Activated naive CD4-positive, alpha-beta T cell treated with anti-CD3 and anti-CD28 coated beads, Interleukin-2, amount 50 U/mL, for 16 hours (primary cell): ENCODE measurements at places on chromosomes 12 and 14.

GRCh38 chr12:47067771-47068431 lies 11.5 kb upstream of the PCED1B start:
- DNase-seq: no peak

DNA sequence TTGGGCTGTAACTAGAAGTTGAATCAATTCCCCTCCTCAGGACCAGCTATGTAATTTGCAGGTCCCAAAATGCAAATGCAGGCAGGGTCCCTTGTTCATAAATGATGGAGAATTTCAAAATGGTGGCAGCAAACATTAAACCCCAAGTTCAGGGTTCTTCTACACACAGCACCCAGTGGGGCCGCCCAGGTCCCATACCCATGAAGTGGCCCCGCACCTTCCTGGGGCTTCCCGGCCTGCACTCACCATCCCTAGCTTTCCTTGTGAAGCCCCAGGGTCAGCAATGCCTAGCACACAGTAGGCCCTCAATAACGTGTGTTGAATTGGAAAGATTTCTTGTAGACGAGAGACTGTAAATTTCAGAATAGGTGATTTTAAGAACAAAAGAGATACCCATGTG lies 76.0 kb downstream of the NTF3 start:
- no peak for DNase-seq

DNA sequence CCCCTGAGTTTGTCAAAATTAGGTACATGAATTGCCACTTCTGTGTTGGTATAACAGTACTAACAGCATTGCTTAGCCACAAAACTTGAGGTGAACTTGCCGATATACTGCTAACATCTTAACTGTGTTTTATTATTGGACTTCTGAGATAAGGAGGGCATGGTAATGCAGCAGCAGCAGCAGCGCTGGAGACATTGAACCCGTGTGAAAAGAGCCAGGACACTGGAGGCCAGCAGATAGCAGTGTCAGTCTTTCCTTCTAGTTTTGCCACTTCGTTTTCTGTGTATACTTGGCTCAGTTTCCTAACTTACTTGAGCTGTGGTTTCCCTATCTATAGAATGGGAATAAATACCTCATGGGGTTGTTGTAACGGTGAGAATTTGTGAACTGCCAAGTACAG lies 82.7 kb downstream of the KTN1 start:
- DNase-seq: no peak

- DNase-seq: peak; percentile 48
Observed at GRCh38 chr14:59464486-59465315, 479 bp downstream of the GPR135 start.

- DNase-seq: no peak
Observed at GRCh38 chr12:95851606-95852005, 7.1 kb upstream of the SNRPF start.

DNA sequence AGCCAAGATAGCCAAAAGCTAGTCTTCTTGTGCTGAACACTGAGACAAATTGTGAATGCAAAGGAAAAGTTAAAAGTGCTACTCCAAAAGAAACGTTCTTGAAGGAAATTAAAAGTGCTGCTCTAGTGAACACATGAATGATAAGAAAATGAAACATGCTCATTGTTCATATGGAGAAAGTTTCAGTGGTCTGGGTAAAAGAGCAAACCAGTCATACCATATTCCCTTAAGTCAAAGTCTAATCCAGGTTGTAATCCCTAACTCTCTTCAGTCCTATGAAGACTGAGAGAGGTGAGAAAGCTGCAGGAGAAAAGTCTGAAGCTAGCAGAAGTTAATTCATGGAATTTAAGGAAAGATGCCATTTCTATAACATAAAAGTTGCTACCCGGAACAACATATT lies 121.5 kb downstream of the MNAT1 start:
- DNase-seq: no peak

DNA sequence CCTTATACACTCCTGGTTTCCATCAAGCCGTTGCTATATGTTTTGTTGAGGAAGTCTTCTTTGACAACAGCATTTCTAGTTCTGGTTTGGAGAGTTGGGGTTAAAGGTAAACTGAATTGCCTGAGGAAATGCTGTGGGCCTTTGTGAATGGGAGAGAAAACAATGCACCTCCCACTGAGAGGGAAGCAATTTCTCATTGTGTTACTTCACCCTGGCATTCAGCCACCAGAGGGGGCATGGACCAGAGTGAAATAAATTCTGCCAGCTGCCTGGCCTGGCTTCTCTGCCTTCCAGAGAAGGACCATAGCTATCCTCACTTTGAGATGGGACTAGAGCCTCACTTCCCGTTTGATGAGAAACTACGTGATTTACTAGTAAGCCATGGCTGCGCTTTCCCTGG lies 475.3 kb downstream of the EGLN3 start:
- DNase-seq: no peak

DNA sequence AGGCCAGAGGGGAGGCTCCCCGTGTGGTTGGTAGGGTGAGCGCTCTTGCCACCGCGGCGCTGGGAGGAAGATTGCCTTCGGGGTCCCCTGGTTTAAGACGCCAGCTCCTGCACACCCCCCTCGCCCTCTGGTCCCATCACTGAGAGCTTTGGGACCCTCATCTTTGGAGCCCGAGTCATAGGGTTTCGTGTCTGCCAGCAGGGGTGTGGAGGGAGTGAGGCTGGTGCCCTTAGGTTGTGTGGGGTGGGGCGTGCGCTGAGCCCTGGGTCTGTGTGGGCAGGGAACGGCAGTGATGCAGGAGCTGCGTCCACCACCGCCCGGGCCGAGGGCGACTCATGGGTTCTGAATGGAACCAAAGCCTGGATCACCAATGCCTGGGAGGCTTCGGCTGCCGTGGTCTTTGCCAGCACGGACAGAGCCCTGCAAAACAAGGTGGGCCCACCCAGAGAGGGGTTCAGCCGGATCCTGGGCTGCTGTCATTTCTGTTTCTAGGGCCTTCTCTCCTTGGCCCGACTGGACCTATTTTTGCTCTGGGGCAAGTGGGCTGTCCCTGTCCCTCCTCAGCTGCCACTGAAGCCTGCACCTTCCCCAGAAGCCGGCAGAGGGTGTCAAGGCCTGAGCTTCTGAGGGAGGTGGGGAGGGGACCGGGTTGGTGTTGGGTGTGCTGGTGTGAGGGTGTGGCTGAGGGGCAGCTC lies 12.1 kb downstream of the ACADS start:
- DNase-seq: no peak

- DNase-seq: no peak
Observed at GRCh38 chr12:95658386-95658785, 107.1 kb upstream of the USP44 start.

GRCh38 chr14:84343656-84344055 lies 1186.3 kb upstream of the FLRT2 start:
- no peak for DNase-seq

DNA sequence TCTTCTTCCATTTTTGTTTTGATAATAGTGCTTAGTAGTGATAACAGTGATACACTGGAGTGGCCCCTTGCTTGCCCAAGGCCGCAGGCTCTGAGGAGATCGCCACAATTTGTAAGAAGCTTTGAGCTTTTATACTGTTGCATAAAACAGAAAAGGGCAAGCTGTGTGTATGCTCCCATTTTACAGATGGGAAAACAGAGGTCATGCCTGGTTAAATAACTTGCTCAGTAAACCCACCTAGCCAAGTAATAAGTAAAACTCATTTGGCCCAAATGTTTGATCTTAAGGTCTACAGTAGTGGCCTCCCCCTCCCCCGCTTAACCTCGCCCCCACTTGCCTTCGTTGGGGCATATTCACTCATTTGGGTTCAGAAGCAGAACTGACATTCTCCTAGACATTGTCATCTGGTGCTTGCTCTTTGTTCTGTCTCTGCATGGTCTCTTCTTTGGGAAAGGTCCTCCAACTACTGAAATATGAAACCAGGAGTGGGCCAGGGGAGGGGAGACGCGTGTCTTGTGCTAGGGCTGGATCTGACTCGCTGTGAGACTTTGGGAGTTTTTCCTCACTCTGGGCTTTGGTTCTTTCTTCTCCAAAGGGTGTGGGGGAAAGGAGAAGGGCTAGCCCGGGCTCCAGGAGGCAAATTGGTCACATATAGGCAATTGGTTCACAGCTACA lies 88.1 kb downstream of the PAPOLA start:
- DNase-seq: no peak

DNA sequence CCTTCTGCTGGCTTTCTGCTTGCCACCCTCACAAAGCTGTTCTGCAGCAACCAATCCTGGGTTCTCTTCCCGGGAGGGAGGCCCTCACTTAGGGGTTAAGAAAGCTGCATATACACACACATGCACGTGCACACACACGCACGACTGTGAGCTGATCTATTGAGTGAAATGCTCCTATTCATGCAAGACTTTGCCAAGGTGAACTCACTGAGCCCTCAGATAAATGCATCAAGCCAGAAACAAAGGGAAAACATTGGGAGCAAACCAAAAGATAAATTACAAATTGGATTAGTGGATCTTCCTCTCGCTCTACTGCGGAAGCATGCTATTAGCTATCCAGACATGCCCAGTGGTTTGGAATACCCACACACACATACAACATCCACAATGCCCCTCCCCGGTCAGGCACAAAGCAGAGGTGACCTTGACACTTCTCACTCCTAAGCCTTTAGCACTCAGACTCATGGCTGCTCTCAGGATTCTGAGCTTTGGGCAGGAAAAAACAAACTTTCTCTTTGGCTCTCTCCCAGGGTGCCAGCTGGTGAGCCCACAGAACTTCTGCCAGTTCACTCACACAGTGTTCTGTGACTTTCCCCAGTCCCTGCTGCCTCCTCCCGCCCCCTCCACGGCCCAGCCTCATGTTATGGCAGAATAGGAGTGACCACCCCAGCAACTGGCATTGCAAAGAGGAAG lies 320.0 kb downstream of the DPF3 start:
- no peak for DNase-seq

GRCh38 chr14:23141706-23142444 lies 22.8 kb upstream of the CEBPE start:
- no peak for DNase-seq

- DNase-seq: no peak
Observed at GRCh38 chr14:24066496-24067132, 4.7 kb upstream of the CPNE6 start.

DNA sequence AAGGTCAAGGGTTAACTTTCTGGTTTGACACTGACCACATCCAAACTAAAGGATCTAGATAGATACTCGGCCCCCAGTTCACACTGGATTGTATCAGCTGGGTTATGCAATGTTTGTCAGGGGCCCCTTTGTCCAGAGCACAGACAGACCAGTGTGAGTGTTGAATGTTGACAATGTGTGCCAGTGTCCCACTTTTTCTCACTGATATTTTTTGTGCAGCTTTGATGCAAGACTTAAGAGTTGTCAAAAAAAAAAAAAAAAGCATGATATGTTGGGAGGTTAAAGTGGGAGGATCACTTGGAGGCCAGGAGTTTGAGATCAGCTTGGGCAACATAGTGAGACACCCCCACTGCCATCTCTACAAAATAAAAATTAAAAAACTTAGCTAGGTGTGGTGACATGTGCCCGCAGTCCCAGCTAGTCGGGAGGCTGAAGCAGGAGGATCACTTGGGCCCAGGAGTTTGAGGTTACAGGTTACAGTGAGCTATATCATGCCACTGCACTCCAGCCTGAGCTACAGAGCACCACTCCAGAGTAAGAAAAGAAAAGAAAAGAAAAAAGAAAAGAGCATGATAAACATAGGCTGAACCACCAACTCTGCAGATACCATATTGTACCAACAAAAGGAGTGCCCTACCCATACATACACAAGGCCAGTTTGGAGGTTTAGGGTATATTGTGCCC lies 97.5 kb downstream of the LGR5 start:
- no peak for DNase-seq

DNA sequence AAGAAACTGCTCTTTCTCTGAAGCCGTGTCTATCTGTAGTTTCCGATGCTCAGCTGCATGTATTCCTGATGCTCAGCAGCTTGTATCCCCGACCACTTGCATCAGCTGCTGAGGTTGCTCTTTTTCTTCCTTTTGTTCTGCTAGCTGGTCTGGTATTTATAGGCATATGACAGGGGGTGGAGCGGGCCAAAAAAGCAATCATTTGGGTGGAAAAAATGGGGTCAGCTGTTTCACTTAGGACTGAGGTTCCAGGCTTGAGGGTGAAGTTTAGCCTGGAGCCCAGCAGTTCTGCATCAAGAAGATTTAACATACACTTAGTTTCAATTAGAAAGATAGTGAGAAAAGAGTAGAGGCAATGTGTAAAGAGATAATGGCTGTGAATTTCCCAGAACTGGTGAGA lies 23.6 kb upstream of the AMN1 start:
- DNase-seq: no peak

- no peak for DNase-seq
Observed at GRCh38 chr14:23446291-23446851, 10.9 kb upstream of the MYH7 start.

DNA sequence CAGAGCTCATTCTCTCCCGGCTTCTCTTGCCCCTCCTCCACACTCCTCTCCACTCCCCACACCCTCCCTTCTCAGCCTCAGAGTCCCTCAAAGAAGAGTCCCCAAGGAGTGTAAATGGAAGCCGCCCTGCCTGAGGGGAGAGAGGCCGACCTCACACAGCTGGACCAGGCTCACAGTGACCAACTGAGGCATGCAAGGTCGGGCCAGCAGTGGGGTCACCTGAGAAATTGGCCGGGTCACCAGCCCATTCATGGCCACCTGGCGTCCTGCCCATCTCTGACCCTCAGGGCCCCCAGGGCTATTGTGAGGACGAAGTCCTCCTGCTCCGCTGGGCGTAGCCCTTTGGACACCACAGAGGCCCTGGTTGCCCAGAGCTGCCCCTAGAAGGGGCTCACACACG lies 49.5 kb upstream of the NUAK1 start:
- no peak for DNase-seq

DNA sequence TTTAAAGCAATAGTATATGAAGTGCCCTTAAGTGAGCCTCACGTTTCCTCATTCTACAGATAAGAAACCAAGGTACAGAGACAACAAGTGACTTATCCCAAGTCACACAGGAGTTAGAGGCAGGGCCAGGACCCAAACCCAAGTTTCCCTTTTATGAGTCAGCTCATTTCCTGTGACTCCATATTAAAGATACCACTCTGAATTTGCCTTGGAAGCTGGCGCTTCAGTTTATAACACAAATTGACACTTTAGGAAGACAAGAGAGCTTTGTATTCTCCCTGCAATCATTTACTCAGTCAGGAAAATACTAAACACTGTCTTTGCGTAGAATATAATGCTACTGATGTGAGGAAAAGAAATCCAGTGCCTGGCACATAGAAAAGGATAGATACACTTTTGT lies 43.2 kb downstream of the MYBPC1 start:
- DNase-seq: no peak

DNA sequence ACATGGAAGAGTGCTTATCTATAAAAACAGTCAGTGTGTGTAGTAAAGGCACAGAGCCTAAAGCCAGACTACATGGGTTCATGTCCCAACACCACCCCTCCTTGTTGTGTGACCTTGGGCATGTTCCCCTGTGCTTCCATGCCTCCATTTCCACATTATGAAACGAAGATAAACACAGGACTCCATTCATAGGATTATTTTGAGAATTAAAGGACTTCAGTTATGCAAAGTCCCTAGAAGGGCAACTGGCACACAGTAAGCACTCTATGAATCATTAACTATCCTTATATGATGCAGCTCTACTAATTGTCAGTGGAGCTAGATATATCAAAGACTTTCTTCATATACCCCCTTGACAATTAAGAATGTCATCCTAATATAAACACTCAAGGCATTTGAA lies 17.8 kb downstream of the IFNG-AS1 start:
- no peak for DNase-seq
